Heart right ventricle (tissue), 16 donors: ENCODE measurements at places on chromosomes 3 and 15.

- DNase-seq, result no peak
These were observed 621.5 kb upstream of the SEMA6D start for GRCh38 chr15:47095833-47096232.

- DNase-seq, result no peak
These were observed 654.9 kb upstream of the GBE1 start for GRCh38 chr3:82416349-82416748.

- no peak for DNase-seq
These were observed 890.9 kb downstream of the GBE1 start for GRCh38 chr3:80870476-80871041.

GRCh38 chr3:138317687-138318086 is 12.0 kb downstream of the NME9 start:
- no peak for DNase-seq

GRCh38 chr3:137116619-137117018 is 158.8 kb downstream of the IL20RB start:
- no peak for DNase-seq
